ENCODE measurements at places on chromosomes 4 and X.

DNA sequence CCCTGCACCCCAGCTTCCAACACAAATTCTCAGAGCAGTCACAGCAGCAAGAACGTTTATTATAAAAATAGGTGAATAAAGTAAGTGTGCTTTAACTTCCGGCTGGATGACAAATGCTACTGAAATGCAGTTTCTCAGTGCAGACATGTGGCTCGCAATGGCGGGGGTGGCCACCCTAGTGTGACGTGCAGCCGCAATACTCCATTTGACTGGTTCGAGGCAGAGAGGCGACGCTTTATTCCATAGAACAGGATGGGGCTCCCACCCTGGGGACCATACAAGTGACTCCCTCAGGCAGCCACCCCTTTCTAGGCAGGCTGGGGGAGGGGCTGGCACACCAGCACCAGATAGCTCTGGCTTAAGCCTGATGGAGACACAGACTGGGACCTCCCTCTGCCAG, 14.5 kb downstream of the TNIP2 start:
- no peak for DNase-seq

DNA sequence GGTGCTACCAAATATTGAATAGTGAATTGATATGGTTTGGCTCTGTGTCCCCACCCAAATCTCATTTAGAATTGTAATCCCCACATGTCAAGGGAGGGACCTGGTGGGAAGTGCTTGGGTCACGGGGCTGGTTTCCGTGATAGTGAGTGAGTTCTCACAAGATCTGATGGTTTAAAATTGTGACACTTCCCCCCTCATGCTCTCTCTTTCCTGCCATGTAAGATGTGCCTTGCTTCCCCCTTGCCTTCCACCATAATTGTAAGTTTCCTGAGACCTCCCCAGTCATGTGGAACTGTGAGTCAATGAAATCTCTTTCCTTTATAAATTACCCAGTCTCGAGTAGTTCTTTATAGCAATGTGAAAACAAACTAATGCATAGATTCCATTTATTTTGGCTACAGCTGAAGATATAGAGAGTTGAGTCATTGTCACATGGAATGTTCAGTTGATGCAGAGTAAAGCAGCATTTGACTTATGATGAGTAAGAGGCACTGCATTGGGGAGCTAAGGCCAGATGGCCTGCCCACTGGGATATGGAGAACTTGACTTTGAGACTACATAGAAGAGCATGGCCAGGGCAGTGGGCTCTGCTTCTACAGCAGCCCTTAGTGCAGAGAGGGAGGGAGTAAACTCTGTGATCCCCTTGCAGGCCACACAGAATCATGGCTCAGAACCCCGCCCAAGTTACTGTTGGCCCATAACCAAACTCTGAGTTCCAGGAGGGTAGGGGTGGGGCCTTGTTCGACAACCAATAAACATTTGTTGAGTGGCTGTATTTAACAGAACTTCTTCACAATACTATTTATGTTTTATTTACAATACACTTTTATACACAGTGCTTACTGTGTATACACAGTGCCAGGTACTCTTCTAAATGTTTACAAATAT, 34.2 kb downstream of the RAI2 start:
- no peak for DNase-seq

GRCh38 chr4:185189606-185190305, 14.0 kb downstream of the CFAP97 start:
- DNase-seq: no peak

DNA sequence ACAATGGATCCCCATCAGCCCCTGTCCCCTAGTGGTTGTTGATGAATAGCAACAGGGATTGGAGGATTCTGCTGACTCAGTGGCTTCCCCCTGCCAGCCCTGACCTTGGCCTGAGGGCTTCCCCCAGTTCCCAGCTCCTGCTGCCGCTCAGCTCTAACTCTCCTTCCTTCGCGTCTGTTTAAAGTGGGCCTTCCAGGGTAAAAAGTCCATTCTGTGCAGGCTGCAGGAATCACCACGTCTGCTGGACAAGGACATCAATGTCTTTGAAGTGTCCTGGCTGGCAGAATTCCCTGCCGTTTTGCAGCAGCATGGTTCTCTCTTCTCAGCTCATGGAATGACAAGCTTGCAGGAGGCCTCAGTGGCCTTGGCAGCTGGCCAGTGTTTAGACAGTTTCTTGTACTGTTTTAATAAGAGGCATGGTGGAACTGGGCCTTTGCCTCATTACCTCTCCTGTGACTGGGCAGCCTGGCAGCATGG, 152.5 kb upstream of the STX18 start:
- DNase-seq: peak; percentile 29

DNA sequence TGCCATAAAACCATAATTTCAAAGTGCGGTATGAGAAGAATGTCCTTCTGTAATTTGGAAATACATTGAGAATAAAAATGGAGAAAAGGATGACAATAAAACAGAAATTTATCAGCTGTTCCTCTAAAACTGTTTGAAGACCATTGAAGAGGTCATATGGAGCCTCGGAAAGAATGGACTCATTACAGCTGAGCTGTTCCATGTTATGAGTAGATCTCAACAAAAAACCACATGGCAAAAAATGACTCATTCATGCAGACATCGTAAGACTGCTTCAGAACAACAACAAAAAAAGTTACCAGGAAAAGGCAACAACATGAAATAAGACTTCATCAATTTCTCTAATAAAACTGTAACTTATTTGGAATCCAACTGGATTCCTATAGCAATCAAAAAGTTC, 39.7 kb downstream of the AKAP4 start:
- no peak for DNase-seq

GRCh38 chrX:103941201-103941975, 21.0 kb upstream of the TMSB15B start:
- DNase-seq: peak; percentile 63

DNA sequence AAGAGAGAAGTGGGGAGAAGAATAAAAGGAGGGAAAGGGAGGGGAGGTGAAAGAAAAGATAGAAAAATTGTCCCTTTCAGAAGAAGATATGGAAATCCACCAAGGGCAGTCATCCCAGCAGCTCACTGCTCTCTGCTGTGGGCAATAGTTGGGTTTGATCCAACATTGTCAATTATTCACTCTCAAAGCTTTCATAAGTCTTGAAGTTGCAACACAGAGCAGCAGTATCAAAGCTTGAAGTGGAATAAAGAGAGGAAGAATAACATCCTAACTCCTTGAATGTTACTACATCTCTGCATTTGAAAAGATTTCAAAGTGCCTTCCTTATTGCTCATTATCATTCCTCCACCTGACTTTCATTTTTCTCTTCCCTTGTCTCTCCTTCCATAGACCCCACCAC, 62.3 kb upstream of the HHIP start:
- DNase-seq: peak; percentile 53

GRCh38 chr4:157792716-157793115, 380.1 kb downstream of the GASK1B start:
- DNase-seq: no peak

DNA sequence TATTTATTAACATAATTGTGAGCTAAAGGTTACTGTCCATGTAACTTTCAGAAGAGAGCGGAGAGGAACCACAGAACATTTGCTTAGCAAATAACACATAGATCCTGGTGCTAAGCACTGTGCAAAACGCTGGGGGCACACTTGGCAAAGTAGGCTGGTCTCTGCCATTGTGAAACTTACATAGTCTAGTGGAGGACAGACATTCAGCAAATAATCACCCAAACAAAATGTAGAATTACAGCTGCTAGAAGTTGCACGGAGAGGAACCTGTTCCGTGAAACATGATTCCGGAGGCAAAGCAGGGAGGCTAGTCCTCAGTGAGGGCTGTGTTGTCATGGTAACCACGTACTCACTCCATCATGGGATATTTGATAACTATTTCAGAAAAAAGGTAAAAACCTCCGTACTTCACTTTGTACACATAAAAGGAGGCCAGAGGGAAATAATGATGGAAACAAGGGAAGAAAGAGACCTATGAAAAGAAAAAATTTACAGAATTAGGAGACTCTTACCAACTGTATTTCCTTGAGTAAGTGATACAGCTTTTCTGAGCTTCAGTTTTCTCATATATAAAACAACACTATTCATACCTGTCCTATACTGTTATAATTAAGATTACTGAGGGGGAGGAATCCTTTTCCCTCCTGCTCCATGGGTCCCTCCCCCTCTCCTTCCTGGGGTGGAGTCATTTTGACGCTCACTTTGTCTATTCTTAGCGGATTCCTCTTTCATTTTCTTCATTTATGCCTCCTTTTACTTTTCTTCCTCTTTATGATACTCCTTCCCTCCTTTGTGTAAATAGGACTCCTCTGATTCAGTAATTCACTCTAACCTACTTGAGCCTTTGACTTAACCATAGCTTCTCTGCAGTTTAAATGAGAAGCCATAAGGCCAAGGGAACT, 825 bp upstream of the RASGEF1B start:
- peak; percentile 55 for DNase-seq

GRCh38 chr4:15341733-15342300, 86.0 kb upstream of the C1QTNF7 start:
- no peak for DNase-seq

DNA sequence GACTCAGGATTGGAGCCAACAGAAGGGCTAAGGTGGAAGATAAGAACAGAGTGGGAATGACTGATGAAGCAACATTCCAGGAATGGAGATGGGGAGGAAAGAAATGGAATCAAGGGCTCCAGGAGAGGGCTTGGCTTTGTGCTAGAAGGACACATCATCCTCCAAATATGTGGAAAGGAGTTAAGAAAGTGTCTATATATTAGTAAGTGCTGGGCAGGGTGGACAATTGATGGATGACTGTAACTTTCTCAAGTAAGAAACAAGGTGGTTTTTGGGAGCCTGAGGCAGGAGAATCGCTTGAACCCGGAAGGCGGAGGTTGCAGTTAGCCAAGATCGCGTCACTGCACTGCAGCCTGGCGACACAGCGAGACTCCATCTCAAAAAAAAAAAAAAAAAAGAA, 71.6 kb upstream of the NFKB1 start:
- DNase-seq: no peak

DNA sequence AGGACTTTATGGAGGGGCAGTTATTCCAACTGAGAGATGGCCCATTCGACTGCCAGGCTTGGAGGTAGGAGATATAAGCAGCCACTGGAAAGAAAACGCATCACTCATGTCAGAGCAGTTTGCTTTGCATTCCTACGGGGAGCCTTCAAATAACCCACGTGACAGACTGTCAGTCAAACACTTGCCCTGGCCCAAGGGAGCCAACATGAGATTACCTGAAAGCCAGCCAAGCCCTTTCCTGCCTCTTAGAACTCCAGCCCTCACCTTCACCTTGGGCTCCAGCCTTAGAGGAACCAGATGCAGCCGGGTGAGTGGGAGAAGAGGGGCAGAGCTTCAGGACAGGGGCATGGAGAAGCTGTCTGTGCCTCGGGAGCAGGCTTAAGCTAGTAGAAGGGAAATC, 95.3 kb upstream of the CXCL13 start:
- no peak for DNase-seq

DNA sequence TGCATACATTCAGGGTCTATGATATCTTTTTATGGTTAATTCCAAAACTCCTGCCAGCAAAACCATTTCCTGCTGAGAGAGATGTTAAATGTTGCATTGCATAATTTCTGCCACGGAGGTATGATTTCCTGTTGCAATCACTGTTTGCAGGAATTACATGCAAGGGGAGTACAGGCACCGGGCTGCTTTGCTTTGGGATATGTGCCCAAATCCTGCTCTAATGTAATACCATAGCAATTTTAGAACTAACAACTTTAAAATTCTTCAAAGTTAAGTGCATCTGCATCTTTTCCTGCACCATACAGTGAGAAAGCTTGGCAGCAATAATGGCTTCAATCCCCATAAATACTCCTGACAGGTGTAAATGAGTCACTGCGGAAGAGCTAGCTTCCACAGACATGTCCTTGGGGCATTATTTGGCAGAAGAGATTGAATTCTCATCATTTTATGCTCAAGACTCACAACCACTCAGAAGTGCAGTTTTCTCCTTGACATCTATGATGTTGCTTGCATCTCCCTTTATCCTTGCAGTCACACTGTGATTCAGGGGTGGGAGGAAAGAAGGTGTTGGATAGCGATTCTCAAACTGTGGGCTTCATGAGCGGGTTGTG, 29.6 kb downstream of the TRIM2 start:
- DNase-seq: peak; percentile 78

GRCh38 chr4:107987916-107988762, 1.6 kb upstream of the HADH start:
- DNase-seq: no peak

DNA sequence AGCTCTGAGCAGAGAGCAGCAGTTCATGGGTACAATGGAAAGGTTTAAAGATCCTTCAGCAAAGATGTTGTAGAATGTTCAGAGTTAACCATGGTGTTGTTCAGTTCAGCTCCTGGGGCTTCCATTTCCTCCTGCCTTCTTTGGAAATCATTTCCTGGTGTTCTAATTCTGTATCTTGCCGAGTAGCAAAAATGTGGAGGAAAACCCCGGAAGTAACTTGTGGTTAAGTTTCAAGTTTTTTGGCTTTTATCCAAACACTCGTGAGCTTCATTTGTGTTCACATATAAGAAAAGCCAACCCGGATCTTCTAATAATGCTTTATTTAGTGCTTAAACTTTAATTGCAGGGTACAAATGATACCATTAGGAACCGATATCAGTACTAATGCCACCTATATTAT, 33.6 kb upstream of the ARX start:
- no peak for DNase-seq

DNA sequence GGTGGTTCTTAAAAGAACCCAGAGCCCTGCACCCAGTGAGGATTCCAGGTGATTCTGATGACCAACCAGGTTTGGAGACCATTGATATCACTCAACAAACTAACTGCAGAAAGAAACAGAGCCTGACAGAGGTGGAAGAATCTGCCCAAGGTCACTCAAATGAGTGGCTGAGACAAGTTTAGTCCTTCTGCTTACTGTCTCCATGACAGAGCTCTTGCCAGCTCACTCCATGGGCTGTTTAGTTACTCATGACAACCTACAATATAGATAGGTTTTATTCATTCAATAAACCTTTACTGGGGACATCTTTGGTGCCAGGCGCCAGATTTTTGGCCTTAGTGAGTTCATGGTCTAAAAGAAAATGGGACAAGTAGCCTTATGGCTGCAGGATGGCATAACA, 124.3 kb downstream of the RAB28 start:
- no peak for DNase-seq

- DNase-seq: peak; percentile 21
Measured at GRCh38 chr4:42655921-42656678, 805 bp downstream of the ATP8A1 start.

- DNase-seq: peak; percentile 49
Measured at GRCh38 chrX:7068939-7069367, 78.6 kb upstream of the STS start.

- peak; percentile 5 for DNase-seq
Measured at GRCh38 chrX:124113621-124114600, 152.4 kb downstream of the STAG2 start.

- no peak for DNase-seq
Measured at GRCh38 chr4:83961575-83961974, 425.7 kb downstream of the GPAT3 start.

DNA sequence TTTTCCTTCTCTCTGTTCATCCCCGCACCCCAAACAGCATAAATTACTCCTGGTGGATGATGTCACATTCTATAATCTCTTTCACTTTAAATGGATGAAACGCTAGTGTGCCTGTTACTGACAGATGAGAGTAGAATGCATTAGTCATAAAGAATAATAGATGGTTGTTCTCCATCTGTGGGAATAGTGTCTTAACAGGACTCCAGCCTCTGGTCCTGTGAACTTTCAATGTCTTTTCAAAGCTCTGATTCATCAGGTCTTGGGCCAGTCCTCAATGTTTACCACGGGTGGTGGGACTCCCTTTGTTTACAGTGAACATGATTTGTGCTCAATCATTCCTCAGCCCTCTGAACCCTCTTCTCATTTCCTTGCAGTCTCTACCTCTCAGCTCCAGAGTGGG, 182.6 kb downstream of the GABRB1 start:
- DNase-seq: no peak

- peak; percentile 81 for DNase-seq
Measured at GRCh38 chrX:15269618-15270521, at the start of gene ASB9. TSS of gene ASB9 (minus strand) at chrX:15270083. CDS start at chrX:15269874, 209 bp downstream.
